ENCODE measurements at places on chromosomes 2 and 18.

DNA sequence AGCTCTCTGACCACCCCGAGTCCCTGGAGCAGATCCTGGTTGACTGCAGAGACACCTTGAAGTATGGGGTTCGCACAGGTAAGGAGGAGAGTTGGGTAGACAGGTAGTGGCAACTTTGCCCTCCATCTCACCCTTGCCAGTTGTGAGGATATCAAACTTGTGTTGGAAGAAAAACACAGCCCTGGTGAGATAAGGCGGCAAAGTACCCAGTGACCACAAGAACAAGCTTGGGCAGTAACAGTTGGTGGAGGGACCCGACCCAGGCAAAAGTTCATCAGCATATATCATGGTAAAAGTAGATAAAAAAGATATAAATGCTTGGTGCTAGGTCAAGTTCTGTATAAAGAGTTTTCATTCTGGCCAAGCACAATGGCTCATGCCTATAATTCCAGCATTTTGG, 14.4 kb downstream of the GAD1 start:
- no peak for DNase-seq

GRCh38 chr2:107785756-107786155, 40.9 kb upstream of the RGPD4 start:
- DNase-seq, result no peak

GRCh38 chr2:157052685-157053224, 204.8 kb upstream of the GALNT5 start:
- peak; percentile 73 for DNase-seq

GRCh38 chr2:114281188-114281587, 161.3 kb upstream of the DPP10 start:
- no peak for DNase-seq

DNA sequence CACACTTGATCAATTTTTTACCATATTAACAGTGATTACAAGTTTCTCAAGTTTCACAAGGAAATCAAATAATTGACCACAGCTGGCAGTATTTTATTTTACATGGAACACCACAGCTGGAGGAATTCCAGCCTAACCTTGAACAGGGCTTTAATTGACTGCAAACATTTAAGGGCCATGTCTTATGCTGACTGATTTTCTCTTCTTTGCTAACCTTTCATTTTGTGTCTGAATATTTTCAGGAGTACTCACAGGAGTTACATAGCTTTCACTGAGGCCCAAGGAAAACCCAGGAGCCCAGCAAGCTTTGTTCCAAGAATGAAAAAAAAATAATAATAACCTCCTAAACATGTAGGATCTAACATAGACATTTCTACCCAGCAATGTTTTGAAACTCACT, 49.6 kb downstream of the FRZB start:
- peak; percentile 3 for DNase-seq

GRCh38 chr2:773256-774160, 96.3 kb upstream of the TMEM18 start:
- no peak for DNase-seq

Data from kidney glomerular epithelial cell (primary cell).